Adrenal gland (tissue), 19 donors: ENCODE measurements at places on chromosomes 11 and 22. TPM values are rescaled to one million over a fixed set of nuclear protein-coding genes. Genes with fewer than 3 reads are reported as not detected.

Gene KCNJ5
- total RNA-seq, result 78.2 TPM

DNA sequence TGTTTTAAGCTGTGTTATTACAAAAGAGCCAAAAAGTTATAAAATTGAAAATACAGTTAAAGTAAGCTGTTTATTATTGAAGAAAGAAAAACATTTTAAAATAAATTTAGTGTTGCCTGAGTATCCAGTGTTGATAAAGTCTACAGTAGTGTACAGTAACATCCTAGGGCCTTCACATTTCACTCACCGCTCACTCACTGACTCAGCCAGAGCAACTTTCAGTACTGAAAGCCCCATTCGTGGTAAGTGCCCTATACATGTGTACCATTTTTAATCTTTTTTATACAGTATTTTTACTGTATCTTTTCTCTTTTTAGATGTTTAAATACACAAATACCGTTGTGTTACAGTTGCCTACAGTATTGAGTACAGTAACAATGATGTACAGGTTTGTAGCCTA lies 35.0 kb downstream of the POLD3 start:
- no peaks in the 10 kb centered on the region for H3K36me3 ChIP-seq
- no peak overlapping the region for H3K27ac ChIP-seq
- no peak for DNase-seq
- H3K4me1 ChIP-seq, result no peaks in the 10 kb centered on the region
- no peaks in the 10 kb centered on the region for H3K27me3 ChIP-seq

Gene APOBEC3B
- 0.74 TPM for total RNA-seq

Gene UBQLNL
- total RNA-seq, result 0.29 TPM

Gene IL18
- 6.3 TPM for total RNA-seq

Gene PDE2A
- total RNA-seq, result 56.8 TPM

DNA sequence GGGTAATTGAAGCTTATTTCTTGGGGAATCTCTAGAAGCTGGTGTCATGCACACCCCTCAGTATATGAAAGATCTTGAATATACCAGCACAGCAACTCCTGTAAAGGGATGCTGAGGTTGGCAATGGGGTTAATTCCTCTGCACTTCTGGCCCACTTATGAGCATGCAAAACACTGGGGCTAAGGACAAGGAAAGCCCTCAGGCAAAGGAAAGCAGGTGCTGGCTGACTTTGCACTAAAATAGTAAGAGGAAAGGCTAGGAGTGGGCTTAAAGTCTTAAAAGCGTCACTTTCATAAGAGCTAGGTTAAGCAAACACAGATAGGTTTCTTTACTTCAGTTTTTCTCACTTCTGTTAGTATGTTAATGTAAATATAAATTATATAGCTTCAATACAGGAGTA lies 572.6 kb upstream of the LUZP2 start:
- no peaks in the 10 kb centered on the region for H3K27me3 ChIP-seq
- H3K4me1 ChIP-seq, result no peaks in the 10 kb centered on the region
- H3K4me3 ChIP-seq, result no peak overlapping the region
- DNase-seq, result no peak
- no peak overlapping the region for H3K27ac ChIP-seq
- no peaks in the 10 kb centered on the region for H3K36me3 ChIP-seq

DNA sequence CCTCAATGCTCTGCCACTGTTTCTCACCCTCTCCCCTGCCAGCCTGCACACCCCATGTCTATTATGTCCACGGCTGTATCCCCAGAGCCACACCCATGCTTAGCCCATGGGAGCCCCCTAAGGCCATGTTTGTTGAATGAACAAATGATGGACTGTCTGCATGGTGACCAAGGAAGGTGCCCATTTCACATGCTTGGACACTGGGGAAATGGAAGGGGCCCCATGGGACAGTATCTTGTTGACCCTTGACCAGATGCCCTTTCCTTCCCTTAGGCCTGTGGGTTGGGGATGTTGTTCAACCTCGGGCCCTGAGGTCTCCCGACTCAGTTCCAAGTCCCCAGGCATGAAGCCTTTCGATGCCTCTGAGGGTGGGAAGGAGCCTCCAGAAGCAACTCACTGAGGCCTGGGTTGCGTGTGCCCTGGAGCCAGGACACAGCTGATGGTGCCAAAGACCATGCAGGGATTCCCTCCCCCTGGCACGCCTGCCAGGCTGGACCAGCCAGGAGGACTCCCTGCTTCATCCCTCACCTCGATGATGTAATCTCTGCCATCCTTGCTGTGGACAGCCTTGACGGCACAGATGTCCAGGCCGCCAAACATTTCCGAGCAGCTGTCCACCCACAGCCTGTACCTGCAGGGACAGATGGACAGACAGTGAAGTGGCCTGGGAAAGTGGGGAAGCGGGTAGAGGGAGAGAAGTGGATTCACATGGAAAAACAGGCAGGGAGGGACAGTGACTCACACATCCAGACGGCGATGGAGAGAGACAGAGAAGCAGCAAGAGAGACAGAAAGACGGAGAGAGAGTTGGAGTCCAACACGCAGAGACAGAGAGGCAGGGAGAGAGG lies 58.9 kb downstream of the FBXO7 start:
- H3K27ac ChIP-seq, result peak overlapping the region; percentile 94
- no peak overlapping the region for H3K4me3 ChIP-seq
- H3K36me3 ChIP-seq, result no peaks in the 10 kb centered on the region
- H3K27me3 ChIP-seq, result no peaks in the 10 kb centered on the region
- no peak for DNase-seq

GRCh38 chr11:41789376-41789775 lies 329.9 kb upstream of the LRRC4C start:
- H3K4me1 ChIP-seq, result no peaks in the 10 kb centered on the region
- DNase-seq, result no peak
- H3K27ac ChIP-seq, result no peak overlapping the region

- no peak overlapping the region for H3K27ac ChIP-seq
- no peaks in the 10 kb centered on the region for H3K27me3 ChIP-seq
- H3K36me3 ChIP-seq, result no peaks in the 10 kb centered on the region
- H3K4me3 ChIP-seq, result no peak overlapping the region
- H3K4me1 ChIP-seq, result no peaks in the 10 kb centered on the region
Observed at GRCh38 chr11:27084518-27084917, 43.9 kb downstream of the BBOX1 start.

DNA sequence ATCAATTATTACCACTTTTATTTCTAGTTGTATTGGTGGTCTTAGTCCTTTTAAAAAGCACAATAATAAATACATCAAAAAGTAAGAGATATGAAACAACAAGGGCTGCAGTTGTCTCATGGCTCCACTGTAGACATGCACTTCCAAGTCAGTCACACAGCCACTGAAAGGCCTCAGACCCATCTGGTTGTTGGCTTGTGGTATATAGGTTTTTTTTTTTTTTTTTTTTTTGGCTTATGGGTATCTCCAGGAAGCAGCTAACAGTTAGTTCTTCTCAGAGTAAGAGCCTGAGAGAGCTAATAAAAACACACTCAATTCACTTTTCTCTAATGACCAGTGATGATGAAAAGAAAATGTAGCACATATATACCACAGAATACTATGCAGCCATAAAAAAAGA lies 6.0 kb upstream of the OR52E6 start:
- no peaks in the 10 kb centered on the region for H3K4me1 ChIP-seq
- H3K27ac ChIP-seq, result no peak overlapping the region
- H3K4me3 ChIP-seq, result no peak overlapping the region
- H3K27me3 ChIP-seq, result no peaks in the 10 kb centered on the region
- H3K36me3 ChIP-seq, result no peaks in the 10 kb centered on the region

DNA sequence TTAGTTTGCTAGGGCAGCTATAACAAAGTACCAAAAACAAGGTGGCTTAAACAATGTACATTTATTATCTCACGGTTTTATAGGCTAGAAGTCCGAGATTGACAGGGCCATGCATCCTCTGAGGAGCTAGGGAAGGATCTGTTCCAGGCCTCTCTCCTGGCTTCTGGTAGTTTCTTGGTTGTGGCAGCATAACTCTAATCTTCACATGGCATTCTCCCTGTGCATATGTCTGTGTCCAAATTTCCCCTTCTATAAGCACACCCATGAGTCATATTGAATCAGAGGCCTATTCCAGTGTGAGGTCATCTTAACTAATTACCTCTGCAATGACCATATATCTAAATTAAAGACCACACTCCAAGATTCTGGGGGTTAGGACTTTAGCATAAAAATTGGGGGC lies 31.3 kb upstream of the MMP13 start:
- no peak overlapping the region for H3K4me3 ChIP-seq
- no peak for DNase-seq
- no peak overlapping the region for H3K27ac ChIP-seq
- H3K4me1 ChIP-seq, result no peaks in the 10 kb centered on the region

GRCh38 chr22:49926916-49927315 lies 8.5 kb downstream of the CRELD2 start:
- no peak for DNase-seq
- peaks cover 7% of the 10 kb centered on the region for H3K36me3 ChIP-seq
- H3K4me3 ChIP-seq, result no peak overlapping the region
- no peak overlapping the region for H3K27ac ChIP-seq

DNA sequence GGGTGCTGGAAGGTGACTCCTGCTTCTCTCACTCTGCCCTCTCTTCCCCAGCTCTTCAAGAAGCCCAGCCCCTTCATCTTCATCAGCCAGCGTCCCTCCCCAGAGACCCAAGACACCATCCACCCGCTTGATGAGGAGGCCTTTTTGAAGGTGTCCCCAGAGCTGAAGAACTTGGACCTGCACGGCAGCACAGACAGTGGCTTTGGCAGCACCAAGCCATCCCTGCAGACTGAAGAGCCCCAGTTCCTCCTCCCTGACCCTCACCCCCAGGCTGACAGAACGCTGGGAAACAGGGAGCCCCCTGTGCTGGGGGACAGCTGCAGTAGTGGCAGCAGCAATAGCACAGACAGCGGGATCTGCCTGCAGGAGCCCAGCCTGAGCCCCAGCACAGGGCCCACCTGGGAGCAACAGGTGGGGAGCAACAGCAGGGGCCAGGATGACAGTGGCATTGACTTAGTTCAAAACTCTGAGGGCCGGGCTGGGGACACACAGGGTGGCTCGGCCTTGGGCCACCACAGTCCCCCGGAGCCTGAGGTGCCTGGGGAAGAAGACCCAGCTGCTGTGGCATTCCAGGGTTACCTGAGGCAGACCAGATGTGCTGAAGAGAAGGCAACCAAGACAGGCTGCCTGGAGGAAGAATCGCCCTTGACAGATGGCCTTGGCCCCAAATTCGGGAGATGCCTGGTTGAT lies 12.6 kb downstream of the IL10RA start:
- DNase-seq, result peak; percentile 19
- H3K4me1 ChIP-seq, result peaks cover 12% of the 10 kb centered on the region
- no peak overlapping the region for H3K4me3 ChIP-seq

GRCh38 chr22:23772315-23772648 lies 367 bp upstream of the MMP11 start:
- H3K4me1 ChIP-seq, result no peaks in the 10 kb centered on the region
- no peak overlapping the region for H3K27ac ChIP-seq
- peak overlapping the region; percentile 67 for H3K4me3 ChIP-seq
- H3K36me3 ChIP-seq, result no peaks in the 10 kb centered on the region
- no peak for DNase-seq

- DNase-seq, result no peak
- H3K36me3 ChIP-seq, result no peaks in the 10 kb centered on the region
- no peak overlapping the region for H3K4me3 ChIP-seq
- H3K4me1 ChIP-seq, result peaks cover 2% of the 10 kb centered on the region
- no peaks in the 10 kb centered on the region for H3K27me3 ChIP-seq
Observed at GRCh38 chr11:93444617-93445073, 98.5 kb downstream of the SMCO4 start.

DNA sequence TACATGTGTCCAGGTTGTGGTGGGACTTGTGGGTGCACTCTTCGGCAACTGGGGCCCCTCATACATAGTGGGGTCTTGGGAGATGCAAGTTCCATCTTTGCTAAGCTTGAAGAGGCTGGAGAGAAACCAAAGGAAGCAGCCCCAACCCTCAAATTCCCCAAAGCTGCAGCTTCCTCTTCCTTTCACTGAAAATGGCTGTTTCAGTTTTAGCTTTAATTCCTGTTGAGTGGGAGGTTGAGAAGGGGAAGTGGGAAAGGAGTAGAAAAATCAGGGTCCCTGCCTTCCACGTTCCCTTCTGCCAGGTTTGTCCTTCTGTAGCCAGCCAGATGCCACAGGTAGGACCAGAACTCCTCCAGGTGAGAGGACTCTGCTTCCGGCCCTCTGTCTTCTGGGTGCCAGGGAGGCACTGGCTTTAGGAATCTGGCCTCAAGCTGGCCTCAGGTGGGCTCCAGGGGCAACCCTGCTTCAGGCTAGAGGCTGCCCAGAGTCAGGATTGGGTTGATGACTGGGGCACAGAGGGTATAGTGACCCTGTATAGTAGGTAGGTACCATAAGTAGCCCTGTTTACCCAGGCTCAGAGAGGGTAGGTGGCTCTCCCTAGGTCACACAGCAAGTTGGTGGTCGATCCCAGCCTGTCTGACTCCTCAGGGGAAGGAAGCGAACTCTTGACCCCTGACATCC lies 16.2 kb downstream of the P2RY6 start:
- peak overlapping the region; percentile 15 for H3K27ac ChIP-seq
- no peaks in the 10 kb centered on the region for H3K36me3 ChIP-seq
- H3K27me3 ChIP-seq, result no peaks in the 10 kb centered on the region
- no peak for DNase-seq
- H3K4me3 ChIP-seq, result no peak overlapping the region

DNA sequence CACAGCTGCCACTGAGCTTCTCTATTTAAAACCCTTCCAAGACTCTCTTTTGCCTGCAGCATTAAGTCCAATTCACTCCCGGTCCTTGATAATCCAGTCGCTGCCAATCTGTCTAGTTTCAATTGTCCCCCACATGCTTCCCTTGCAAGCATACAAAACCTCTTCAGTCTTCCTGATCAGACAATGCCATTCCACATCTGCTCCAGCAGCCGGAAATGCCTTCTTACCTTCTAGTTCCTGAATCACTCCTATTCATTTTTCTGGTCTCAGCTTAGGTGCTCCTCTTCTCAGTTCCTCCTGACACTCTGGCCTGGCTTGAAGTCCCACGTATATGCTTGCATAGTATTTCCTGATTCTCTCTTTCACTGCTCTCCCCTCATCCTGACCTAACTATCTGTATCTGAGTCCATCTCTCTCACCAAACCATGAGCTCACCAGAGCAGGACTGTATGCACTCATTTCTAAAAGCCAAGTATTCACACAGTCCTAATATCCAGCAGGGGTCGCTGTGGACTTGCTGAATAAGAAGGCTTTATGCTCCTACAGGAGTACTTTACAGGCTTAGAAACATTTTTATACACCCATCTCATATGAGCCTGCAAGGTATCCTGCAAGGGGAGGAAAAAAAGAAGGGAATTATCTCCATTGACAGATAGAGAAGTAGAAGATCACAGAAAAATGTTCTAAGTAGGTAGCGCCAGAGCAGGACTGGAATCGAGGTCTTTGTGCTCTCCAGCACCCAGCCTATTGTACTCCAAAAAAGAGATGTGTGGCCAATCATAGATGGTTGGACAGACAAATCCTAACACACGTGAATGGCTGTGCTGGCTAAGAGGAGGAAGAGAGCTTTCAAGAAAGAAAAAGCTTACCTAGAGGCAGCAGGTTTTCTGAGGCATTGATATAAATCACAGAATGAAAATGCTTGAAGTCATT lies 19.2 kb downstream of the XRRA1 start:
- H3K27ac ChIP-seq, result no peak overlapping the region
- H3K36me3 ChIP-seq, result peaks cover 7% of the 10 kb centered on the region
- H3K4me3 ChIP-seq, result no peak overlapping the region
- H3K4me1 ChIP-seq, result no peaks in the 10 kb centered on the region
- no peaks in the 10 kb centered on the region for H3K27me3 ChIP-seq
